KG1 (cell line): ENCODE measurements at places on chromosomes 5 and 9.

- no peak for DNase-seq
Measured at GRCh38 chr5:128782446-128782845, 182.8 kb upstream of the SLC27A6 start.

GRCh38 chr5:82720213-82721086, 356.7 kb downstream of the TMEM167A start:
- DNase-seq, result no peak

- no peak for DNase-seq
Measured at GRCh38 chr5:31244921-31245320, 51.4 kb downstream of the CDH6 start.

GRCh38 chr5:162939991-162940390, 497.4 kb upstream of the CCNG1 start:
- no peak for DNase-seq

DNA sequence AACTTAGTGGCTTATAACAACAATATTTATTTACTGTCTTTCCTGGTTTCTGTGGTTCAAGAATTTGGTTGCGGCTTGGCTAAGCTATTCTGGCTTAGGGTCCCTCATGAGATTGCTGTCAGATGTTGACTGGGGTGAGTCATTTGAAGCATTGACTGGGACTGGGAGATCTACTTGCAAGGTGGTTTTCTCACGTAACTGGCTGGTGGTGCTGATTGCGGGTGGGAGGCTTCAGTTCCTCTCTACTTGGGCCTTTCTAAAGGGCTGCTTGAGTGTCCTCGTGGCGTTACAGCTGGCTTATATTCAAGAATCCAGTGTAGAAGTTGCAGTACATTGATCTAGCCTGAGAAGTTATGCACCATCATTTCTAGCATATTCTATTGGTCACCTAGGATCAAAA, 218.5 kb upstream of the ELAVL2 start:
- DNase-seq, result no peak

GRCh38 chr5:181043285-181044092, 3.4 kb downstream of the BTNL9 start:
- DNase-seq, result no peak

GRCh38 chr9:82781921-82782392, 281.0 kb downstream of the RASEF start:
- DNase-seq, result no peak

DNA sequence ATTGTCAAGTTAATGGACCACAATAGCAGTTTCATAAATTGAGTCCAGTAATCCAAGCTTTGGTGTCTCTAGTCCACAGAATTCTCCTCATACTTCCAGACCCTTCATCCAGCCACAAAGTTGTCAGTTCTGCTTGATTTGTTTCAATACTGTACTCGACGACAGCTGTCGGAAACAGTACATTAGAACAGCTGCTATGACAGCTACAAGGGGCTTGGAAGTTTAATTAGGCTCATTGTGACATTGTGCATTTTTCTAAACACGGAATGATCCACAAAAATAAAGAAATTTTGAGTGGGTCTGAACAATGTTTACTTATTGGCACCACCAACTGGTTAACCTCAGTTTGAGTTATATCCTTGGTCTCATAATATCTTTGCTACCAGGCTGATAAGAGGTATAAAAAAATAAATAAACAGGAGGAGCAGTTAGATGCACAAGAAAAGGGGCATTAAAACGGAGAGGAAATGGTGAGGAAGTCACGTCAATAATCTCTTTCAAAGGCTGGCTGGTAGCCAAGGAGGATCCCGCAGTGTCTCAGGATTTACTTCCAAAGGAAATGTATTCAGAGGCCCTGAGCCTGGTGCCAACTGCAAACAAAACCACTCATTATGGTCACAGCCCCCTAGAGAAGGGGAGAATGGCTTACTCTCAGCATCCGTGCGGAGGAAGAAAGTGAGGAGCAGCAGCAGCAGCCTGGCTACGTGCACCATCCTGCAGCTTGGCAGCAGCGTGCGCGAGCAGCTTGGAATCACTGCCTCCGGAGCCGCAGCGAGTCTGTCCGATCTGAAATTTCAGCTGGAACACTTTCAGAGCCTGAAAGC, 933.8 kb upstream of the DMAC1 start:
- DNase-seq, result no peak

GRCh38 chr5:116032094-116032517, at the start of gene ARL14EPL:
ARL14EPL (plus strand) TSS chr5:116032472; CDS start chr5:116051466, 18,994 bp downstream.
- no peak for DNase-seq

GRCh38 chr9:138024131-138024530, 146.5 kb downstream of the CACNA1B start:
- DNase-seq, result no peak

DNA sequence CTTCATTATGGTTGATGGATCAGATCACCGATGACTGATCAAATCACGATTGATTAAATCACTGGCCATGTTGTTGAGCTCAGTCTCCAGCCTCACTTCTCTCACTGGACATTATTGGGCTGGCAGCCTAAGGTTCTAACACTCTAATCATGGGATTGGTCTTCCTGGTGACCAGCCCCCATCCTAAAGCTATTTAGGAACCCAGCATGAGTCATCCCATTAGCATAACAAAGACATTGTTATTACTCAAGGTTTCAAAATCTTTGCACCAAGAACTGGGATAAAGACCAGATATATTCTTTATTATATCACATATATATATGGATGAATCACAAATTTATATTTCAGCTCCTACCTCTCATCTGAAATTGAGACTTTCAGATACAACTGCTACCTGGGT, 272.1 kb upstream of the IL12B start:
- no peak for DNase-seq

DNA sequence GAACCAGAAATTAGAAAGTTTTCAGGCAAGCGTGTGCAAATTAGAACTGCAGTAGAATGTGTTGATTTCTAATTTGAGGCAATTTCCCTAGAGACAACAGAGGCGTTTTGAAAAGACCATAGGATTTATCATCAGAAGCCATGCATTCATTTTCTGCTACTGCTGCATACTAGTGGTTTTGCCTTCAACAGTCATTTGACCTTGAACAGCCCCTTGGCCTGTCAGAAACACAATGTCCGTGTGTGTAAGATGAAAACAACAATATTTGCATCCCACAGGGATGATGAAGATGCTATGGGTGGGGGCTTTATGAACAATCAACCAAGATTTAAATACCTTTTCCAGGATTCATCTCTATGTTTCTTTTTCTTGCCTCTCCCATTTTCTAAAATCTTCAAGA, 73.7 kb downstream of the PDE4D start:
- DNase-seq, result no peak

GRCh38 chr9:124263800-124264426, 6.2 kb downstream of the NEK6 start:
- DNase-seq, result no peak

- no peak for DNase-seq
Measured at GRCh38 chr5:167798448-167798847, 493.0 kb upstream of the WWC1 start.

GRCh38 chr5:139638090-139638735, 9.9 kb upstream of the CXXC5 start:
- DNase-seq, result no peak

- DNase-seq, result no peak
Measured at GRCh38 chr9:130588416-130588815, 9.0 kb downstream of the FUBP3 start.

GRCh38 chr9:127262602-127263001, 2.0 kb upstream of the GARNL3 start:
- DNase-seq, result no peak

GRCh38 chr9:130746434-130747212, 53.0 kb downstream of the EXOSC2 start:
- no peak for DNase-seq

- no peak for DNase-seq
Measured at GRCh38 chr5:180467028-180467975, 26.9 kb upstream of the CNOT6 start.

- no peak for DNase-seq
Measured at GRCh38 chr5:170632266-170632984, 128.6 kb downstream of the KCNIP1 start.

DNA sequence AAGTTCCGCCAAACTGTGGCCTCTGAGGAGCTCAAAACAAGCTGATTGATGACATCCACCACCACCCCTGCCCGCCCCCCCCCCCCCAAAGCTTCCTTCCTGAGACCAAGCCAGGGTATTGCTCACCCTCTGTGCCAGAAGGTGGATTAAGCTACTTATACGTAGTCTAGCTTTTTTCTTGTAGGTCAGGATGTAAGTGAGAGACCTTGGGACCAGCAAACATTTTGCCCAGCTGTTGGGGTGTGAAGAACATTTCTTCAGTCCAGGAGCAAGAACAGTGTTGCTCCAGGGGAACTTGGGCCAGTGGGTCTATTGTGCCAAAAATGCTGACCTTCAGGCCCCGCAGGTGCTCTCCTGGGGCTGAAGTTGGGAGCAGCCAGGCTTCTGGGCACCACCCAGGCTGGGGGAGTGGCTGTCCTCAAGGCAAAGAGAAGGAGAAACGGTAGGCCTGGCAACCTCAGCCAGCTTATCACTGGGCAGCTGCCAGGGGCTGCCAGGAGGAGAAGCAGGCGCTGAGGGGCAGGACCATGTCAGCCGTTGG, 18.0 kb downstream of the NEURL1B start:
- DNase-seq, result peak; percentile 62

- DNase-seq, result no peak
Measured at GRCh38 chr5:180316586-180316985, 24.7 kb upstream of the MAPK9 start.
